ENCODE measurements at places on chromosomes 16 and 17.
A peak's percentile ranks its signal among the peaks of the same experiment; 100 is the strongest.

DNA sequence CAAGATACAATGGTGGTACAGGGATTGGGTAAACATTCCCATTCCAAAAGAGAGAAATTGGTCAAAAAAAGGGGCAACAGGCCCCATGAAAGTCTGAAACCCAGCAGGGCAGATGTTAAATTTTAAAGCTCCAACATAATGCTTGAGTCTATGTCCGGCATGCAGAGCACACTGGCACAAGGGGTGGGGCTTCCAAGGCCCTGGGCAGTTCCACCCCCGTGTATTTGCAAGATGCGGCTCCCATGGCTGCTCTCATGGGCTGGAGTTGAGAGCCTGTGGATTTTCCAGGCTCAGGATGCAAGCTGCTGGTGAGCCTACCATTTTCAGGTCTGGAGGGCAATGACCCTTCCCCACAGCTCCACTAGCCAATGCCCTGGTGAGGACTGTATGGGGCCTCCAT is 27.9 kb upstream of the RAI1 start:
- DNase-seq = no peak

GRCh38 chr16:79165506-79165905 is 435.0 kb downstream of the MAF start:
- DNase-seq = no peak

DNA sequence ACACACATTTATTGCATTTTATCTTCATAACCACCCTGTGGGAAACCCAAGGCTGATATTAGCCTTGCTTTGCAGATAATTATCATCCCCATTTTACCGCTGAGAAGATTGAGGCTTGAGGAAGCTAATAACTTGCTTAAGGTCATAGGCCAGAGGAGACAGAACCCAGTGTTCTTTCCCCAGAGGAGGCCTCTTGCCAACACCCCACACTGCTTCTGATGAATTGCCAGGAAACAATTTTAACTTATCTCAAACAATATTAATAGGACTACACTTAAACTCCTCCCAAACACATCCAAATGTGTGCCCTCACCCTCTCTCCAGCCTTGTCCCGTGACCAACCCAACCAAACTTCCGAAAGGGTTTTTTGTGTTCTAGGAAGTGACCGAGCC is 2.1 kb upstream of the SPG7 start:
- no peak for DNase-seq

GRCh38 chr17:39082482-39082881 is 69.0 kb downstream of the PLXDC1 start:
- no peak for DNase-seq

GRCh38 chr17:81291662-81292061 is 3.4 kb downstream of the SLC38A10 start:
- DNase-seq = peak; percentile 61

GRCh38 chr17:27550974-27551505 is 79.9 kb upstream of the LGALS9 start:
- DNase-seq = no peak

- no peak for DNase-seq
Measured at GRCh38 chr16:72083778-72084404, 9.5 kb downstream of the TXNL4B start.

- no peak for DNase-seq
Measured at GRCh38 chr16:17409894-17410293, 60.9 kb downstream of the XYLT1 start.

DNA sequence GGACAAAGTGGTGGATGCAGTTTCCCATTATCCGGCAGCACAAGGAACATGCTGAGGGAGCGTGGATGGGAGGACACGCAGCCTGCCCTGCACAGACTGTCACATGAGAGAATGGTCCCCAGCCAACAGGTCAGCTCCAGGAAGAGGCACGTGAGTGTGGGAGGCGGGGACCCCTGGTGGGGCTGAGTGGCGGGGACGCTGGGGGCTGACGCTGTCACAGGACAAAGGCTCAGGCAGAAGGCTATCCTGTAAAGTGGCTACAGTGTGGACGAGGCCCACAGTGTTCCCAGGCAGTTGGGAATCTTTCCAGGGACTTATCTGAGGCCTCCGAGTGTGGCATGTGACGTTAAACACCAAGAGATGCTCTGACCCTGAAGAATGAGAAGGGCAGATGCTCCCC is 30.4 kb downstream of the MBTPS1 start:
- DNase-seq = no peak

GRCh38 chr17:38507436-38507835 is 79.2 kb downstream of the ARHGAP23 start:
- DNase-seq = no peak

DNA sequence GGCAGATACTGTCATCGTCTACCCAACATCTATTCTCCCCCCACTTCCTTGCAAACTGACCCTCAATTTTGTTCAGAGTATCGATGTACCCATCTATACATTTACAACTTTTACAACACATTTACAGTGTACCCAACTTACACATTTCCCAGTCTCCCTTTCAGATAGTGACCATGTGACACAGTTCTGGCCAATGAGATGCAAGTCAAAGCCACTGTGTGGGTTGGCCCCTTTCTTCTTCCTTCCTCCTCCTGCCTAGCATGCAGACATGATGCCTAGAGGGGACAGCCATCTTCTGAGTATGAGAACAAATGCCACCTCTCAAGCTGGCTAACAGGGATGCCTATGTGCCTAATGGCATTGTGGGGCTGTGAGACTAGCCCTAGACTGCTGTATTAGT is 11.3 kb upstream of the NFAT5 start:
- no peak for DNase-seq

- no peak for DNase-seq
Measured at GRCh38 chr16:81513204-81514040, 68.8 kb downstream of the CMIP start.

GRCh38 chr17:50200457-50201275 is 765 bp downstream of the COL1A1 start:
- peak; percentile 56 for DNase-seq

GRCh38 chr16:85446951-85447692 is 166.0 kb upstream of the GSE1 start:
- no peak for DNase-seq

DNA sequence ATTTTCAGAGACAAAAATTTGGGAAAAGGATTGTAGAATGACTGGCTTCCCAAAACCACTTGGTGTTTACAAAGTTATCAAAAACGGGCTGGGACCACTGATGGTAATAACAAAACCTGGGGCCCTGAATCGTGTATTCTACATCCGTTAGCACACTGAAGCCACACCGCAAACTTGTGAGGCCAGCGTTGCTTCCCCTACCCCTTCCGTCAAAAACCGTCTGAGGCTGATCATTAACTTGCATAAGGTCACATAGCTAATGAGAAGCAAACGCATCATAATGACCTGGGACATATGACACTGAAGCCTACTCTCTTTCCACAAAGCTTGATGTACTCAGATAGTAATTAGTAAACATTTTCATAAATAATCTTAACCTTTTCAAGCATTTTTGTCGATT is 704.3 kb downstream of the MAF start:
- no peak for DNase-seq

DNA sequence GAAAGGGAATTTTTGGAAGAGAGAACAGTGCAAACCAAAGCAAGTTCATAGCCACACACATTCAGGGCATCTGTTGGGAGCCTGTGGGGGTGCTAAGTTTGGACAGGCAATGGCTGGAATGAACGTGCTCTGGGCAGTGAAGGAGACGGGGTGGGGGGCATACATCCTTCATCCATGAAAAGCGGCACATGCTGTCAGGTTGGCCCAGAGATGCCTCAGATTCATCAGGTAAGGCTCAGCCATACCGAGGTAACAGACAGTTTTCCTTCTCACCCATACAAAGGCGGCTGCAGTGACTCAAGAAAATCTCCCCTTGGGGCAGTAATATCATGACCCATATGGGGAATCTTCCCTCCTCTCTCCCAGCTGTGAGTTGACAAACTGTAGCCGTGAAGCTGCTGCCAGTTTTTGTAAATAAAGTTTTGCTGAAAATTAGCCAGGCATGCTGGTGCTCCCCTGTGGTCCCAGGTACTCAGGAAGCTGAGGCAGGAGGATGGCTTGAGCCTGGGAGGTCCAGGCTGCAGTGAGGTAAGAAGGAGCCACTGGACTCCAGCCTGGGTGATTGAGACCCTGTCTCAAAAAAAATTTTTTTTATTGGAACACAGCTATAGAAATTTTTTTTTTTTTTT is 9.2 kb upstream of the UBALD2 start:
- no peak for DNase-seq

DNA sequence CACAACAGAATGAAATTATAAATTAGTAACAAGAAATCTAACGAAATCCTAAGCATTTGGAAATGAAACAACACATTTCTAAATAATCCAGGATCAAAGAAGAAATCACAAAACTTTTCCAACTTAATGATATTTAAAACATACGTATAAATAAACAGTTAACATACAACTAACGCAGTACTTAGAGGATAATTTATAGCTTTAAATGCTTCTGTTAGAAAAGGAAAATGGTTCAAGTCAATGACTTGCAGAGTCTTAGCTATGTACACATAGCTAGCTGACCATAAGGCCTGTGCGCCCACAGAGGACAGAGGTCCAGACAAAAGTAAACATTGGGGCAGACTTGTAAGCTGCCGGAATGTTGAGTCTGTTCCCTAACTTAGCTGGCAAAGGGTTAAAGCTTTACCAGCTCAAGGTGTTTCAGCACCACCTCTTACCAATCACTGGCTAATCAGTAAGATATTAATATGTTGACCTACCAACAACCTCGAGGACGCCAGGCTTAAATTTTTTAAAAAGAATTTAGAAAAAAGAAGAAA is 84.6 kb downstream of the PARN start:
- no peak for DNase-seq

GRCh38 chr17:77618731-77619130 is 339.8 kb upstream of the TNRC6C start:
- DNase-seq = no peak

GRCh38 chr16:27611340-27611739 is 61.4 kb downstream of the KATNIP start:
- DNase-seq = no peak

GRCh38 chr16:11794996-11795886 is 1.8 kb downstream of the ZC3H7A start:
- no peak for DNase-seq

DNA sequence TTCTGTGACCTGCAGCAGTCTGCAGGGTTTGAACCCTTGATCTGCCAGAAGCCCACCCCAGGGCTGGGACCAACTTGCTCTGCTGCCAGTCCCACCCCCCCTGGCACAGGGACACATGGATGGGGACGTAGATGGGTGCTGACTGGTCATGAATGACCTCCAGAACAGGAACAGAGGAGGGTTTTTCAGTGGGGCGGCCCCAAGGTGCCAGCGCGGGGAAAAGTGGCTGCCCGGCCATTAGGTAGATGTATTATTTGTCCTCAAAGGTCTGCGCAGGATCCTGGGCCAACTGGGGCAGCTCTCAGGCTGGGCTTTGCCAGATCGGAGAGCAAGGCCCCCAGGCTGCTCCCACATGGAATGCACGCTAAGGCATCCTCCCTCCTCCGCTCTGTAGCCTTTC is 265.2 kb upstream of the TNRC6C start:
- no peak for DNase-seq

DNA sequence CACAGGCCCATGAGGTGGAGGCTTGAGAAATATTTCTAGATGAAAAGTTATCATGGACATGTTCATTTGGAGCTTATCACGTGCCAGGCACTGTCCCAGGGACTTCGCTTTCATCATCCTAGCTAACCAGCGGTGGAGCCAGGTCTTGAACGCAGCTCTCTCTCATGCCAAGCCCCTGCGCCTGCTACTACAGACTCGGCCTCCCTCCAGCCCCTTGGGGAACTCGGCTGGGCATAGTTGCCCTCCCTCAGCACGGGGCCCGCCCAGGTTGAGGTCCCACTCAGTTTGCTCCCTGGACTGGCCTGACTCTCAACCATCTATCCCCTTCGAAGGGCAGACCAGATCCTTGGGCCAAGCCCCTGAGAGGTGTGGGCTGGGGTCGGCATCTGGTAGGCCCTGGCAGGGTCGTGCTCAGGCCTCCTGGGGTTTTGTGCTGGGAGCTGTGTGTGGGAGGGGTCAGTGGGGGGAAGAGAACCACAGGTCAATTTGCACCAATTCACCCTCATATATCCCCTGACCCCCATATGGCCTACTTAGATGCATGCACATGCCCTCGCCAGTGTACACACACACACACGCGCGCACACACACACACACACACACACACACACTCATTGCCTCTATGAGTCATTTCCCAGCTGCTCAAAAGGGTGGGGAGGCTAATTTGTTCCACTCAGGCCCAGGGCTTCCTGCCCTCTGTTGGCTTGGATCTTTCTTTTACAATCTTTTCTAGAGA is 12.1 kb upstream of the SCN4A start:
- DNase-seq = peak; percentile 55

GRCh38 chr16:27703545-27703944 is 153.6 kb downstream of the KATNIP start:
- DNase-seq = no peak

- DNase-seq = no peak
Measured at GRCh38 chr16:64077242-64077641, 1044.6 kb downstream of the CDH11 start.

- DNase-seq = no peak
Measured at GRCh38 chr16:31050280-31051030, 17.1 kb downstream of the STX4 start.

DNA sequence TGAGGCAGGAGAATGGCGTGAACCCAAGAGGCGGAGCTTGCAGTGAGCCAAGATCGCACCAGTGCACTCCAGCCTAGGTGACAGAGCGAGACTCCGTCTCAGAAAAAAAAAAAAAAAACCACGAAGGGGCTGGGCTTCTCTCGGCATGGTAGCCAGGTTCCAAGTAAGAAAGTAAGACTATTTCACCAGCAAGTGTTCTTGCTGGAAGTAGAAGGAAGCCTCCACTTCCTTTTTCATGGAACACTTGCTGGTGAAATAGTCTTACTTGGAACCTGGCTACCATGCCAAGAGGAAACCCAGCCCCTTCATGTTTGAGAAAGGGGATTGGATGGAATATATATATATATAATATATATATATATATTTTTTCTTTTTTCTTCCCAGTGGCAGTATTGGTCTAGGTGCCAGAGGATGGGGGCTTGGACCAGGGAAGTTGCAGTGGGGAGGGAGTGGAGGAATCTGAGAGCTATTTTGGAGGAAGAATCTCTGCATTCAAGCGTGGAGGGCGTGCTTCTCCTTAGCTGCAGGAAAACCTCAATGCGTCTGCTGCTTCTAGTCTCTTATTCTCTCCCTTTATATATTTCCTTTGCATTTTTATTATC is 7.2 kb upstream of the N4BP1 start:
- no peak for DNase-seq

DNA sequence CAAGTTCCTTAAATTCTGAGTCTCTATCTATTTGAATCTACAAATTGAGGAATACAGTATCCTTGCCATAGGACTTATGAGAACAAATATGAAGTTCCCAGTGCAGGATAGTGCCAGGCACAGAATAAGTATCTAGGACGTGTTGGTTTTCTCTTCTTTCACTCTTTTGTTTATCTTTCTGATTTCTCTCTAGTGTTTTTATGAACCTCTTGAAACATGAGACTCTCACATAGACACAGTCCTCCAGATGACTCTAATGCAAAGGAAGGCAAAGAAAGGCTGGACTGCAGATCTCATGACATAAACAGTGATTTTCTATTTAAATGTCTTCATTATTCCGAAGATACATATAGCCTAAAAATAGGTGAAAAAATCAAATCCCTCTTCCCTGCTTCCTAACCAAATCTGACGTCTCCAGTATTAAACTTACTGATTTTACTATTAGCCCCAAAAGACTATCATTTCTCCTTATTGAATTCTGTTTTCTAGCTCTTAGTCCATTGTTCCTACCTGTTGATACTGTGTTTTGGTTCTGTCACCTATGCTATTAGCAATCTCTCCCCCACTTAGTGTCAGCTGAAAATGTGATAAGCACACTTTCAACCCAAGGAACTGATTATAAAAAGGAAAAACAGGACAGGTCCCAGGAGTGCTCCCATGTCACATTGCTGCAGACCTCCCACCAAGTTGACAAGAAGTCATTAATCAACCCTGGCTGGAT is 24.9 kb upstream of the ADAMTS18 start:
- DNase-seq = no peak

Measured in T-cell (primary cell).